ENCODE measurements at places on chromosomes 4 and X. TPM values are rescaled to one million over a fixed set of nuclear protein-coding genes. Genes with fewer than 3 reads are reported as not detected.

The TFE3 gene
- total RNA-seq, result 47.4 TPM

The NAP1L5 gene
- 2.0 TPM for total RNA-seq

The COX7B2 gene
- not detected for total RNA-seq

The ADH1A gene
- total RNA-seq, result not detected
